ENCODE measurements at places on chromosomes 2 and 18.

GRCh38 chr18:12803069-12803936, 80.7 kb downstream of the PTPN2 start:
- no peak for DNase-seq

DNA sequence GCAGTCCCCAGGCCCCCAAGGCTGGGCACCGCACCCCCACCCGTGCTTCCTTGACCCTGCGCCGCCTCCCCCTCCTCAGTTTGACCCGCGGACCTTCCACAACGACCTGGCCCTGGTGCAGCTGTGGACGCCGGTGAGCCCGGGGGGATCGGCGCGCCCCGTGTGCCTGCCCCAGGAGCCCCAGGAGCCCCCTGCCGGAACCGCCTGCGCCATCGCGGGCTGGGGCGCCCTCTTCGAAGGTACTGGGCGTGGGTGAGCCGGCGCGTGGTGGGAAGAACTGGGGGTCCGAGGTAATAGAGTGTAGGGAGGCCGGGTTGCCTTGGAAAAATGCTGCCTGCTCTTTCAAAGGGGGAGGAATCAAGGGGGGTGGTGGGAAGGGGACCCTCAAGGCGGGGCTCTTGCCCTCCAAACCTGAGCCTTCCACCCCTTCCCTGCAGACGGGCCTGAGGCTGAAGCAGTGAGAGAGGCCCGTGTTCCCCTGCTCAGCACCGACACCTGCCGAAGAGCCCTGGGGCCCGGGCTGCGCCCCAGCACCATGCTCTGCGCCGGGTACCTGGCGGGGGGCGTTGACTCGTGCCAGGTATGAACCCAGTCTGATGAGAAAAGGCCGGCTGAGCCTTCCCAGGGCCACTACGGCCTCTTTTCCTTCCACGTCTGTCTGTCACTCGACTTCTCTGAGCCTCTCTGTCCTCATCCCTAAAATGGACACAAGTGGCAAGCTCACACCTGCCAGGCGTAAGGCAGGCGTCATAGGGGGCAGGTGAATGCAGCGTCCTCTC, 2.6 kb downstream of the PRSS56 start:
- no peak for DNase-seq

DNA sequence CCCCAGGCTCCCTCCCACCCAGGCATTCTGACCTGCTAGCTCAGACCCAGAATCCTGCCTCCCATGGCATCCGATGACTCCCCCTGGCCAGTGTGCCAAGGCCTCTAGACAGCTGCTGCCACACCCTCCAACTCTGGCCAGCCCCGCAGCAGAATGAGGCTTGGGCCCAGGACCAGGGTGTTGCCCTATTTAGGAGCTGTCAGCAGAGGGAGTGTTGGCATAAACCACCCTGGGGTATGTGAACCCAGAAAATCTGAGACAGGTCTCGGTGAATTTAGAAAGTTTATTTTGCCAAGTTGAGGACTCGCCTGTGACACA, 134.3 kb downstream of the KLHL29 start:
- no peak for DNase-seq

- DNase-seq: no peak
These were observed 101.3 kb upstream of the ITGB6 start for GRCh38 chr2:160301420-160301819.

- DNase-seq: no peak
These were observed 386.4 kb downstream of the TRIB2 start for GRCh38 chr2:13103151-13103550.

- no peak for DNase-seq
These were observed 44.6 kb downstream of the SLC35F5 start for GRCh38 chr2:113711851-113712250.

GRCh38 chr2:78865667-78866066, 159.8 kb upstream of the REG3G start:
- no peak for DNase-seq

DNA sequence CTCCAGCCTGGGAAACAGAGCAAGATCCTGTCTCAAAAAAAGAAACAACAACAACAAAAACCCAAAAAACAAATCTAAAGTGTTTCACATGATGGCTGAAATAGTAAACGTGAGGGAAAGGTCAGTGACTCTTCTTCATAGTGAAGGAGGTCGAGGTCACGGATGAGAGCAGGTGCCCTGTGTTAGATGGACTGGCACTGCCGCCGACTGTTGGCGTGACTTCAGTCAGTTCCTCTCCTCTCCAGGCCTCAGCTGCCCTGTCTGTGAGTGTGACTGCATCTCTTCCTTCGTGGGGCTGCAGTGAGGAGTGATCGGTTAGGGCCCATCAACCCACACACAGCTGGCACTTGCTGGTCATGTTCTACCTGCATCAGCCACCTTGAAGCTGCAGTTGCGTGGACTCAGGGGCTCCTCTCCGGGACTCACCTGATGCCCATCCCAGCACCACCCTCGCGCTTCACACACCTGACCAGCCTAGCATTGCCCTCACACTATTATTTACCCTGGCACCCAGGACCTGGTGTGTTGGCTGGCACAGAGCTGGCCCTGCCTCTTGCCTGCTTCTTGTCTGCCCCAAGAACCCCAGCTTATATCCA, 30.1 kb upstream of the TMEM87B start:
- no peak for DNase-seq

GRCh38 chr2:192438239-192438638, 243.5 kb upstream of the TMEFF2 start:
- no peak for DNase-seq

DNA sequence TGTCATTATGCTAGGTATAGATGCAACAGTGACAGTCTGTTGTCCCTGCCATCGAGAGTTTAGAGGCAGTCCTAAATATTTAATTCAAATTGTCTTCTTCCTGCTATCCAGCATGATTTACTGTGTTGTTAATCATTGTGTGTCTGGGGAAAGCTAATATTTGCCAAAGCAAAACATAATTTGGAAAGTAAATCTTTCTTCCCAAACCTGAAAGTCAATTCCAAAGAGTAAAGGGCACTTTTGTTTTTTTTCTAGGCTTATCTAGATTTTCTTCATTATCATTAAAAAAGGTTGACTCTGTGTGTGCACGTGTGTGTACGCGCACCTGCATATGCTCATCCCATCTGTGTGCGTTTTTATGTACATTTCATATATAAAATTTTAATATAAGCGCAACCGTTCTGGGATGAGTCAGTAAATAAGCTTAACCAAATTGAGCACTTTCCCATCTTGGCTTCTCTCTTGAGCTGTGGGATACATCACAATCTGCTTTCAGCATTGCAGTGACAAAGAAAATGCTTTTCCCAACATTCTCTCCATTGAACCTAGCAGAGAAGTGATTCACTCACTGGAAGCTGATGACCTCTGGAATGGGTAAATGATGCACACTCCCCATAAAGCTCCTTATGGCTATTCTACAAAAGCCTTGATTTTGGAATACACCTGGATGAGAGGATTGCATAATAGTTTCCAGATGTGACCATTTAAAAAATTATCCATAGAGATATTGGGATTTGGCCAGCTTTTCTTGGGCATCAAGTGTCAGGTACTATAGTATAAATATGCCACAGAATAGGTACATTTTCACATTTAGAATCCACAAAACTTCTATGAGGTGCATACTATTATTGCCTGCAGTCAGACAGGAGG, 488.4 kb downstream of the ADCYAP1 start:
- no peak for DNase-seq

- no peak for DNase-seq
These were observed 31.4 kb downstream of the EIF2AK2 start for GRCh38 chr2:37125416-37125815.

GRCh38 chr2:46657042-46657504, 177.7 kb downstream of the TMEM247 start:
- DNase-seq: no peak

- no peak for DNase-seq
These were observed 172.3 kb downstream of the LNPK start for GRCh38 chr2:175829741-175830140.

- no peak for DNase-seq
These were observed 56.4 kb downstream of the MAP4K3 start for GRCh38 chr2:39380525-39381150.

DNA sequence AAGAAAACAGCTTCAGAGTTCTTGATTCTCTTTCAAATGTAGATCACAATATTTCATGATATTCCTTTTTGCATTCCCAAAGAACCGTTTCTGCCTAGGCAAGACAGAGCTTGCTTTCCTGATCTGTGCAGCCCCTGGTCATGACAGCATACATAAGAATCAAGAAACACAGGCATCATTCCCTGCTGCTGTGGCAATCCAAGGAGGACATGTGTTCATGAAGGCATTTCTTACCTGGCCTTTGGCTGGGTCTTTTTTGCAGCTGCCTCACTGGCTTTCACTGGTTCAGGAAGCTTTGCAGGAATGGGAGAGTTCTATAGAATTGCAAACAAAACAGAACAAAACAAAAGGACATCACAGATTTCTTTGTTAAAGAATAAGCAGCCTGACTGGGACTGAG, 87.6 kb upstream of the NFU1 start:
- no peak for DNase-seq
